Stimulated activated CD4-positive, alpha-beta T cell treated with anti-CD3 and anti-CD28 coated beads, Interleukin-4, amount 100 ng/mL, for 24 hours (primary cell): ENCODE measurements at places on chromosomes 7 and 10.

DNA sequence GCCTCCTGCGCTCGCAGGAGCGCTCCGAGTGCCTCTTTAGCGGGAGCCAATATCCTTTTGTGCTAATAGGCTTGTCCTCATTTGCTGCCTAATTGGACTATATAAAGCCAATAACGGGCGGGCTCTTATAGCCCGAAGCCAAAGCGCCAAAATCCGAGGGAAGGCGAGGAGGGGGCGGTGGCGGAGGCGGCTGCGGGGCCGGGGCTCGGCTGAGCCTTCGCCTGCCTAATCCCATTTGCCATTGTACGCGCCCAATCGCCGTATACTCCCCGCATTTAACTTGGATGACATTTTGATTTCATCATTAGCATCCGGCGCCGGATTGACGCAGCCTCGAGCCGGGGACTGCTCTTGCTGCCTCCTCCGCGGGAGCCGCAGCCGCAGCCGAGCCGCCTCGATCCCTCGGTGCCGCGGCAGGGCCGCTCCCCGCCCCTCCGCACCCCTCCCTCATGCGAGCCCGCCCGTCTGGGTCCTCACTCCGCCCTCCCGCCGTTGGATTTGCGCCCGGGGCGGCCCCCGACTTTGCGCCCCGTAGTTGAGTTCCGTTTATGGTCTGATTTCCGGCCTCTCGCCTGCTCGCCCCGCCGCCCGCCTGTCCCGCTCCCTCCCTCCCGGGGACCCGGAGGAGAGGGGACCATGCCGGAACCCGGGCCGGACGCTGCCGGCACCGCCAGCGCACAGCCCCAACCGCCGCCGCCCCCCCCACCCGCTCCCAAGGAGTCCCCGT is at the start of gene HMX3:
Gene HMX3 (plus strand): TSS at position 556 of the 727 bp plus-strand sequence. CDS start 81 bp downstream, at position 637.
- peak; percentile 40 for DNase-seq

DNA sequence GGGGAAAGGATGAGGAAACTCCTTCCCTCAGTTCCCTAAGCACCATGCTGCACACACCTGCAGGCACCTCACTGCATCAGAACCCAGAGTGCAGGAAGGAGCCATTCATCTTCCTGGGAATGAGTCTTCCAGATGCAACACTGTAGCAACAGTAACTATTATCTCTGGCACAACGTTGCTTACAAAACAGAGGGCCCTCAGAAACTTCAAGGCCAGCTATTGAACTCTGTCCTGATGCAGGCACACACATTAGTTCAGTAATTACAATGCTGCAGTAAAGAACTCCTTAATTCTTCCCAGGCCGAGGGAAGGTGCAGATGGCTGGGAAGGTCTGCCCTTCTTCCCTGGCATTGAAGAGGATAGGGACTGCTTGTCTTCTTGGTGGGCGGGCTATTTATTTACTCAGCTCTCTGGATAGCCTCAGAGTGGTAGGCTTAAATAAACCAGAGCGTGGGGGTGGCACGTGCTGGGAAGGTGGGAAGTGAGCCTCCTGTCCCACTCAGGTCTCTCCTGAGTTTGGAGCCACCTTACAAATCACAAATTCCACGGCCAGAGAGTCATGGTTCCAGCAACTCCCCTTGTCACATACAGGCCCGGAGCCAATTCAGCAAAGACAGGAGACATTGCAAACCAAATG is 125.1 kb upstream of the JCAD start:
- DNase-seq, result no peak

DNA sequence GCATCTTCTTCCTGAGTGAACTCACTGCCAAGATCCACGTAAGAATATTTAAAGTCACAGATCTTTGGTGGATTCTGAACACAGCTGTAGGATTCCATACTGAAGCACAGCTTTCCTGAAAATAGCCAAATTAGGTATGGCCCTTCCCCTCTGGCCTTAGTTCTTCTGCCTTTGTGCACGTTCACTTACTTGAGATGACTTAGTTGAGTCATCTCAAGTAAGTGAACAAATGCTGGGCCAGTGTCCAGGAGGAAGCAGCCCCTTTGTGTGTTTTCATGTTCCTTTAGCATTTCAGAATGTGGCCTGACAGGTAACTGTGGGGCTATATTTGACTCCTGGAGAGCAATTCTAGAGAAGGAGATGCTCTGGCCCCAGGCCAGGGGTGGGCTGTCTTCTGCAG is 51.5 kb downstream of the CCNY start:
- no peak for DNase-seq

DNA sequence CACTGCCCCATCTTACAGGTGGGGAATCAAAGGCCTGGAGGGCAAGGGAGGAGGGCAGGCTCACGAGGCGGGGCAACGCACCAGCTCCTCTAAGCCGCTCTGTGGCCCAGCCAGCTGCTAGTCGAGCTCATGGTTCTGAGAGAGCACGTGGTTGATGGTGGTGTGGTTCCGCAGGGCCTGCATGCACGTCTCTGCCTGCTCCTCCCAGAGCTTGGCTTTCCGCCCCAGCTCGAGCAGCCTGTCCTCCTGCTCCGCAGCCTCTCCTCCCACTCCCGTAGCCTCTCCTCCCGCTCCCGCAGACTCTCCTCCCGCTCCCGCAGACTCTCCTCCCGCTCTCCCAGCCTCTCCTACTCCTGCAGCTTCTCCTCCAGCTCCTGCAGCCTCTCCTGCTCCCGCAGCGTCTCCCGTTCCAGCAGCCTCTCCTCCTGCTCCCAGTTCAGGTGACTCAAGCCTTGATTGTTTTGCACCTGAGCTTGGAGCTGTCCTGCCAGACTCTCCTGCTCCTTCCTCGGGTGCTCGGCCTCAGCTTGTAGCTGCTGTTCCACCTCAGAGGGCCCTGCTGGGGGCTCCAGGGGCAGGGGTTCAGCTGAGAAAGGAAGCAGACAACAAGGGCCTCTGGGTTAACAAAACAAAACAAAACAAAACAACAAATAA is 19.1 kb upstream of the MTPAP start:
- no peak for DNase-seq

GRCh38 chr7:146262527-146262926 is 145.9 kb downstream of the CNTNAP2 start:
- no peak for DNase-seq

DNA sequence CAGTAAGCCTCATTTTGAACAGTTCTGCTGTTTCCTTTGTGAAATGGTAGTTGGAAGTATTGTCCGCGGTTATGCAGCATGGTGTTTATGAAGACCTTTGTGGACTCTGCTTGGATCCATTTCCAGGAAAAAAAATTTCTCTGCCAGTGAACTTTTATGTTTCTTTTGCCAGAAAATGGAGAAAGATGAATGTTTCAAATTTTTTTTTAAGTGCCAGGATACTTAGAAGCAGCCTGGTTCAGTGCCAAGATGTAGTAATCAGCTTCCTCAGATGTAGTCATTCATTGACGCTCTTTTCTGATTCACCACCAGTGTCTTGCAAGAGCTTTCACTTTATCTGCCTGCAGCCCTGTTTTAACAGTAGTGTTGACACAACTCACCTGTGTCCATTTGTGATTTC is 258.2 kb downstream of the SDK1 start:
- DNase-seq, result no peak

DNA sequence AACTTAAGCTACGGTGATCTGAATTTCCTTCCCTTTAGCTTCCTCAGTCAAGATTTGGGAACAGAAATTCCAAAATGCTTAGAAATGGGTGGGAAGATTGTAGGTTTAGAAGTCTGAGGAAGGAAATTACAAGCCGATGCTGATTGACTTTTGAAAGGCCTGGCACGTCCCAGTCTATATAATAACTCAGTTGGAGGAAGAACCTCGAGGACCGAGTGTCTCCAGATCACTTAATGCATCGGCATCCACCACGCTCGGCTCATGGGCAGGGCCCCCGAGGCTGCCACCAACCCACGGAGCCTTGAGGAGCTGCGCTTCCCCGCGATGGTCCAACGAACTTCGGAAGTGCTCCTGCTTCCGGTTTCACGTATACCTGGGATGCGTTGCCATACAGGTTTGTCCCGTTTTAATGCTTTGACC is 10.4 kb upstream of the SP8 start:
- DNase-seq, result no peak

- no peak for DNase-seq
Measured at GRCh38 chr7:26305090-26305868, 13.6 kb downstream of the SNX10 start.

DNA sequence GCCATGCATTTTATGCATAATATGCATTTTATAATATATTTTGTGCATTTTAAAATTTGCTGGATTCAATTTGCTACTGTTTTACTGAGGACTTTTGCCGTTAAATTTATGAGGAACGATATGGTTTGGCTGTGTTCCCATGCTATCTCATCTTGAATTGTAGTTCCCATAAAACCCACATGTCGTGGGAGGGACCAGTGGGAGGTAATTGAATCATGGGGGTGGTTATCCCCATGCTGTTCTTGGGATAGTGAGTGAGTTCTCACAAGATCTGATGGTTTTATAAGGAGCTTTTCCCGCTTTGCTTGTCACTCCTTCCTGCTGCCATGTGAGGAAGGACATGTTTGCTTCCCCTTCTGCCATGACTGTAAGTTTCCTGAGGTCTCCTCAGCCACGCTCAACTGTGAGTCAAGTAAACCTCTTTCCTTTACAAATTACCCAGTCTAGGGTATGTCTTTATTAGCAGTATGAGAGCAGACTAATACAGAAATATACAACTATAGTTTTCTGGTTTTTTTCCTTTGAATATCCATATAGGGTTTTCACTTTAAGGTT is 201.4 kb upstream of the SH2B2 start:
- no peak for DNase-seq

DNA sequence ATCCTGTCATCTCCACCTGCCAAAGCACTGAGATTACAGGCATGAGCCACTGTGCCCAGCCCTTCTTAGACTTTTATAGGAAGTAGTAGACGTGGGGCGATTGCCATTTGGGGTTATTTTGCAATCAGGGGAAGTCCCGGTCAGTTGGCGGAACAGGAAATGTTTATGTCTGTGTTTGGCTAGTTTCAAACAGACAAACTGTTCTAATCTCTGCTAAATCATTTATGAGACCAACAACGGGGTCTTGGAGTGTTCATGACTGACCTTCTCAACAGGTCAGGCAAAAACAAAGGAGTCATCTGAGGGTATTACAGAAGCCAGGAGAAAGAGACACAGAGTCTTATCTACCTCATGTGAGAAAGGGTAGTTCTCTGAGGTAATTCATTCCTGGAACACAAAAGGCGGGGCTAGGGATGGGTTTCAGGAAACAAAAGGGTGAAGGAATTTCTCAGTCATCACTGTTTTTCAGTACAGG is 6.6 kb upstream of the TPK1 start:
- DNase-seq, result no peak

- no peak for DNase-seq
Measured at GRCh38 chr7:129010075-129010474, 44.8 kb downstream of the TNPO3 start.

GRCh38 chr10:57917019-57917418 is 350.7 kb downstream of the IPMK start:
- DNase-seq, result no peak

DNA sequence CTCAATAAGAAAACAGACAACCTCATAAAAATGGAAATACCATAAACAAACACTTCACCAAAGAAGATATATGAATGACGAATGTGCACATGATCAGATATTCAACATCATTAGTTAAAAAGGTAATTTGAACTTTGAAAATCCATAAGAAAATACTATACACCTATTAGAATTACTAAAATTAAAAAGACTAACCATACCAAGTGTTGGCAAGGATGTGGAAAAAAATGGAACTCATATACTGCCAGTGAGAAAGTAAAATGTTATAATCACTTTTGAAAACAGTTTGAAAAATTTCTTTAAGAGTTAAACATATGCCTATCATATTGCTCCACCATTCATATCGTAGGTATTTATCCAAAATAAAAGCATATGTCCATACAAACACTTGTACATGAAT is 37.1 kb downstream of the EBLN1 start:
- no peak for DNase-seq

DNA sequence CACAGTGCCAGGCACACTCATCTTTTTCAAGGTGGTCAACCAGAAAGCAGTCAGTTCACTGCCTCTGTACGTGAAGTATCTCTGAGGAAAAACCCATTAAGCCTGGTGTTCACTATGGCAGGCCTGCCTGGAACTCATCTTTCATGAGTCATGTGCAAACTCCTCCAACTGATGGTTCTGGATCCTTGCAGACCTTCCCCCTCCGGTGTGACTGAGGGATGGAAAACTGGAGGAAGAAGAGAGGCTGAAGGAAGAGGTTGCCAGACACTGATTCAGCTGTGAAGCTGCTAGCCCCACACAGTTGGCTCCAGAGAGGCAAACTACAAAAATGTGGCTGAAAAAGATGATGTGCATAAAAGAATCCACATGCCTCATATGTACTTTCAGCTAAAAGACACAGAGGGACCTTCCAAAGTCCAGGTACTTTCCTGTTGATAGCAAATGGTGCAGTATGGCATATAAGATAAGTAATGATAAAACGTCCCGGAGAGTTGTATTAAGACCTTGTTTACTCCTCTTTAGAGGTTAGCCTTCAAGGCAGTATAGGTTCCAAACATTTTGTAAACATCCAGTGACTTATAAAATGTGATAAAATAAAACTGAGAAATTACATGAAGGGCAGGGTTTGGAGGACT is 2.7 kb downstream of the CYP3A5 start:
- DNase-seq, result no peak

DNA sequence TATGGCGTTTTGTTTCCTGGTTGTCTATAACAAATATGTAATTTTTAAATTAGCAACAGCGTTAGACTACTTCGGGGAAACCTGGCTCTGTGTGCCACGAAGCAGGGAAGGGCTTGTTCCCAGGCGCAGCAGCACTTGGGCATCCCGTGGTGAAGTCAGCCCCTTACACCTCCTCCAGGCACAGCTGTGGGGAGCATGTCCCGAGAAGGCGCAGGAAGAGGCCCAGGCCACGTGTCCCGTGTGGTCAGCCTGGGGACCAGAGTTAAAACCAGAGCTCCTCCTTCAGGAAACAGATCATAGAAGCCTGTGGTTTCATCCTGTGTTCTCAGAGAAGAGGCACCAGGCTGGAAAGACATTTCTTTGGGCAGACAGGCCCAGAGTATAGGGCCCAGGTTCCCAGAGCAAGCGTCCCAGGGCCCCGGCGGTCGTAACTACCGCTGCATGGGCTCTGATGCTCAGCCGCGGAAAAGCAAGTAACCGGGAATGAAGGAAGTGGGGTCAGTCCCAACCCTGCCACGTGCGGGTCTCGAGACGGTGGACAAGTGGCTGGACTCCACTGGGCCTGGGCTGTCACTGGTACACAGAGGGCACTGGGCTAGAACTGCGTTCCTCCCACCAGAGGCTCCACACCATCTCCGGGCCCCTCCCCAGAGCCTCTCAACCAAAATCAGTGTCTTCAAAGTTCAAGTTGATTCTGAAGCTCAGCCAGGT is 7.1 kb downstream of the NUDT1 start:
- DNase-seq, result peak; percentile 13

GRCh38 chr10:110218632-110219031 is 11.2 kb downstream of the MXI1 start:
- no peak for DNase-seq
